A549 treated with RU486 at 1 μM for 4 hours (cell line): ENCODE measurements at places on chromosomes 6 and 20. TPM values are rescaled to one million over a fixed set of nuclear protein-coding genes. Genes with fewer than 3 reads are reported as not detected.

Gene RPS6KA2
- total RNA-seq = 0.07 to 0.46 TPM (median 0.08 TPM) in 5 replicates

Gene FNDC11
- 0.18 to 0.29 TPM (median 0.22 TPM) in 4 of 5 replicates, not detected in the other for total RNA-seq

Gene NCOA3
- total RNA-seq = 28.2 to 43.1 TPM (median 40.7 TPM) in 5 replicates

Gene PI3
- total RNA-seq = 2.2 to 3.6 TPM (median 3.5 TPM) in 5 replicates

Gene SLC17A1
- total RNA-seq = 0.08 to 0.10 TPM in 2 of 5 replicates, not detected in the others

Gene CLPSL2
- total RNA-seq = 0.50 to 1.4 TPM (median 1.3 TPM) in 4 of 5 replicates, not detected in the other
